NCI-H774 (cell line): ENCODE measurements at places on chromosomes 6 and 20.

DNA sequence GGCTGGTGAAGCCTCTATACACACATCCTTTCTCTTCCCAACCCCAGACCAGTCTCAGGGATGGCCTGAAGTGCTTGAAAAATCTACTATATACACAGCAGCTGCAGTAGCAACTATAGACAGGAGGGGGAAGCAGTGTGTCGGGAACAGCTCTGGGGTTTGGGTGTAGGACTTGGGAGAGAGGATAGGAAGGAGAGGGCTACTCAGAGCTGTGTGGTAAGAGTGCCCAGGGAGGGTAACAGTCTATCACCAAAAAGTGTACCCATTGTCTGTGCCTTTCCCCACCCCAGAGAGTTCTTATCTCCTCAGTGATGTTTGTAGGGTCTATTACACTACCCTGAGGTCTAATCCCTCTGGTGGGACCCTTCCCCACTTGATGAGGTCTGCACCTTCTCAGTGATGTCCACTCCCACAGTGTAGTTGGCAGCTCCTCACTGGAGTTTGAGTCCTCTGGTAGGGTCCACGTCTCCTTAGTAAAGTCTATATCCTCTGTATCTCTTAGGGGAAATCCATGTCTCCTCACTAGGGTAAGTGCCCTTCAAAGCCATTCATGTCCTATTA, 1.5 kb upstream of the GGT7 start:
- DNase-seq: peak; percentile 72

DNA sequence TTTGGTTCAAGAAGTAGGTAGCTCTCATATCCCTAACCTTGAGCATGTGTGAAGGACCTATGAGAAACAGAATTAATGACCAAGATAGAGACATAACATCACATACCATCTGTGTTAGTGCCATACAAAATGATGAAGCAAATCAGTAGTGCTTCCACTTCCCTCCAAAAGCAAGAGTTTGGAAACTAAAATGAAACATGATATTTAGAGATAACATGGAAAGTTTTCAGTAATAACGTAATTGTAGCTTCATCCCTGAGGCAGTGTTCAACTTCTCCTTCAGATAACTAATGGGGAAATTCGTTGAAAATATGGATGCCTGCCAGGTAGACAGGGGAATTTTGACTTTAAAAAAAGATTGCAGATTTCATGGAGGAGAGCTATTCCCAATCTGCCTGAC, 248.4 kb upstream of the IRAK1BP1 start:
- no peak for DNase-seq

DNA sequence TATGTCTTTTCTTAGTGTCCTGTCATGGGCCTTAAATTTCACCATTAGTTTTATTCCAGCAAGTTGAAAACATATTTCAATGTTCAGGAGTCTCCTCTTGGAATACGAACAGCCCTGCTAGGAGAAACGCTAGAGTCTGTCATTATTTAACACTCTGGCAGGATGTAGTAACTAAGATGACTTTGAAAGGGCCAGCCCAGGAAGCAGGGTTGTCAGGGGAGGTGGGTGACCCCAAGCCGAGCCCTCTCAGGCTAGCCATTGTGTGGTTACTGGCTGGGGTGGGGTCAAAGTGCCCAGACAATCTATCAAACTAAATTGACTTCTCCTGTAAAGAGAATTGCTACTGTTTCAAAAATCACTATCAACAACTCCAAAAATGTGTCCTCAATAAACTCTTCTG, 67.8 kb downstream of the LY86 start:
- no peak for DNase-seq

- no peak for DNase-seq
Measured at GRCh38 chr20:22690616-22691179, 106.3 kb upstream of the FOXA2 start.

- no peak for DNase-seq
Measured at GRCh38 chr6:165880686-165881085, 217.6 kb upstream of the PDE10A start.

DNA sequence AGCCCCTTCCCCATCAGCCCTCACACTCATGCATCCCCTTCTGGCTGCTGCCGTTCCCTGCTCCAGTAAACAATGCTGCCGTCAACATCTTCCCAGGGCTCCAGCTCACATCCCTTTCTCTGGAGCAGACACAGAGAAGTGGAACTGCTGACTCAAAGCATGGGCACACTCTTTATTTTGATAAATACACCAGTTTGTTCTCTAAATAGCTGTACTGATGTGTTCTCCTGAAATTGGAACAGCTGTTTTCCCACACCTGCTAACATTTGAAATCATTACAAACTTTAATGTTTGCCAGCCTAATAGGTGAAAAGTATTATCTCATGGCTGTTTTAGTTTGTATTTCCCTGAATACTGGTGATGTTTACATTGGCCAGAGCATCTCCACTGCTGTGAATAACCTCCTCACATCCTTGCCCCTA, 102.1 kb upstream of the NXT1 start:
- peak; percentile 6 for DNase-seq

- DNase-seq: no peak
Measured at GRCh38 chr20:57482796-57483195, 42.1 kb downstream of the CTCFL start.
